LNCaP clone FGC (cell line): ENCODE measurements at places on chromosomes 2 and 18.

- DNase-seq, result no peak
Measured at GRCh38 chr2:18514526-18515461, 45.7 kb downstream of the RDH14 start.

- DNase-seq, result peak; percentile 25
Measured at GRCh38 chr2:23330214-23330613, 54.8 kb upstream of the KLHL29 start.

- no peak for DNase-seq
Measured at GRCh38 chr2:3839476-3839875, 136.1 kb downstream of the DCDC2C start.

- DNase-seq, result no peak
Measured at GRCh38 chr2:112020561-112020960, 34.5 kb upstream of the TMEM87B start.

DNA sequence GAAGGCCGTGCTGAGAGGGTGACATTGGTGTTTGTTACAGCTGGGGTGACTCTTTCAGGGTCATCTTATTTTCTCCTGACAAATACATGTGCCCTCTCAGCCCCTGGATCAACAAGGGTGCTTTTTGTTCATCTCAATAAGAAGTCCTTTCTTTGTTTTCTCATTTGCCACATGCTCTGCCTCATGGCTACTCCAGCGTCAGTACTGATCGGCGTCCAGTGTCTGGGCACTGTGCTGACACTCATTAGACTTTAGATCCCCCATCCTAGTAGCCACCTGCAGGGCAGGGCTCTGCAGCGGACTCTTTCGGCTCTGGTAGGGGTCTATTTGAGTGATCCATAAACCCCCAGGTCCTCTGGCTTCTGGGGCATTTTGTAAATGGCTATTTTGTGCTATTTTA, 38.4 kb downstream of the NPPC start:
- no peak for DNase-seq

DNA sequence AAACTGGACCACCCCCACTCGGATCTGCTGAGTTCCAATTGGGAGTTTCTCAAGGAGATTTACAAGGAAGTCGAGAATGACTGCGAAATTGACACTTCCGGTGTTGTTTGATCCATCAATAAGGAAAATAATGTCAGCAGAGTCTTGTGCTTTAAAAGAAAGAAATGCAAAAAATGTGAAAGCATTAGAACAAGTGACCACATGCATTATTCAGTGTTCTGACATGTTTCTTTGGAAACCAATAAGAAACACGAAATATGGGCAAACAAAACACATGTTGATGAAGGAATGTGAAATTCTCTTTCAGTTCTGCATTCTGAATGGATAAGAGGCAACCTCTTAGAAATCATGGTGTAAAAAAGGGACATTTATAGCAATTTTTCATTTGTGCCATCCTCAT, 25.9 kb downstream of the COL6A3 start:
- DNase-seq, result no peak

DNA sequence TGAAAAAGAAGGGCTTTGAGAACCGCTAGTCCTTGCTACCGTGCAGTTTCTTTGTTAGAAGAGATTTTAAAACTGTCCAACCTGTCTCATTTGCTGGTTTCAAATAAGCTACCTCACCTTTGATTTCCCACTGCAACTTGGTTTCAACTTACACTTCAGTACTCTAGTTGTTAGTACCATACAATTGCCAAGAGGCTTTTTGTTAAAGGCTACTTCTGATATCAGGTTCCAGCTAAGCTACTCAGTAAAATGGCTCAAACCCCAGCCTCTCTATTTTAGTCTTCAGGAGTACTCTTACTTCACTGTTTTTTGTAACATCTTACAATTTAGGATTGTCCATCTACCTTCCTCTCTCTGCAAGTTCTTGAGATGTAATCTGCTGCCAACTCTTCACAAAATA, 91.6 kb downstream of the INO80D start:
- no peak for DNase-seq

DNA sequence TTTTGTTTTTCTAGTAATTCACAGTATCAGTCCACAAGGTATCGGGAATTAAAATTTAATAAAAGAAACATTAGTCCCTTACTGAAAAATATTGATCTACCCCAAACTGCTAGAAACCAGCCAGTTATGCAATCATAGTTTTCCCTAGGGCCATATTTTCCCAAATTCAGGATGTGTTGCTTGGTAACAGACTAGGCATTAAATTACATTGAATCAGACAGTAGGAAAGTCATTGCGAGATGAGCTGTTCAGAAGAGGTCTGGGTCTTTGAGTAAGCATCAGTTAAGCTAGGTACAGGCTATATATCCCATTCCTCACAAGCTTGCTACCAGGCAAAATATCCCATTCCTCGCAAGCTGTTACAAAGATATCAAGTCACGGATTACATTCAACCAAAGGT, 123.0 kb upstream of the CCDC150 start:
- DNase-seq, result no peak

DNA sequence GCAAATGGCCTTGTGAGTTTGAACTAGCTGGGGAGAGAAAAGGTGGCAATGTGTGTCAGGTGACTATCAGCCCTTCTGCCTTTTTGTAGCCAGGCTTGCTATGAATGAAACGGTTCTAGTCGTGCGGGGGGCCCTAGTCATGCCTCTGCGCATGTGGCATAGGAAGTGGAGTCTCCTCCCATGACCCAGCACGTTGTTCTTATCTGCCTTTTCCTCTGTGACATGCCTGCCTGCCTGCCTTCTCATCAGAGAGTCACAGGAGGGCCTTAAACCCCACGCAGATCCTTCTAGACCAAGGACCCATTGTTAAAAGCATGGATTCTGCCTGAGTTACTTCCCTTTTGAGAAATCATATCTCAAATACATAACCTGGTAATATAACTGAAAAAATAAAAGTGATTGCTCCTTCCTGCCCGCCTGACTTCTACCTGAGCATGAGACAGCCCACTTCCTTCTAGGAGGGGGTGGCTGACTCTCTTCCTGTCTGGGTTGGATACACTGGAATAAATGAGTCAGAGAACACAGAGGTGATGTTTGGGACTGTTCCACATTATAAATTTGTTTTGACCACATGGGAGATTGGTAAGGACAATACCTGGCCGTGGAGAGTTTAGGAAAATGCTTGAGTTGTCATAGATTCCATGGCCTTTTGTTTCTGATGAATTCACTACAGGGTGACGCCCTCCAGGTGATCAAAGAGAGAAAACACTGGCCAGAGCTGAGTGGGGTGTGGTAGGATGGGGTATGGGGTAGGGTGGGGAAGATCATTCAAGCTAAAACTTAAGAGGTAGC, 49.8 kb downstream of the FBLN7 start:
- DNase-seq, result no peak

DNA sequence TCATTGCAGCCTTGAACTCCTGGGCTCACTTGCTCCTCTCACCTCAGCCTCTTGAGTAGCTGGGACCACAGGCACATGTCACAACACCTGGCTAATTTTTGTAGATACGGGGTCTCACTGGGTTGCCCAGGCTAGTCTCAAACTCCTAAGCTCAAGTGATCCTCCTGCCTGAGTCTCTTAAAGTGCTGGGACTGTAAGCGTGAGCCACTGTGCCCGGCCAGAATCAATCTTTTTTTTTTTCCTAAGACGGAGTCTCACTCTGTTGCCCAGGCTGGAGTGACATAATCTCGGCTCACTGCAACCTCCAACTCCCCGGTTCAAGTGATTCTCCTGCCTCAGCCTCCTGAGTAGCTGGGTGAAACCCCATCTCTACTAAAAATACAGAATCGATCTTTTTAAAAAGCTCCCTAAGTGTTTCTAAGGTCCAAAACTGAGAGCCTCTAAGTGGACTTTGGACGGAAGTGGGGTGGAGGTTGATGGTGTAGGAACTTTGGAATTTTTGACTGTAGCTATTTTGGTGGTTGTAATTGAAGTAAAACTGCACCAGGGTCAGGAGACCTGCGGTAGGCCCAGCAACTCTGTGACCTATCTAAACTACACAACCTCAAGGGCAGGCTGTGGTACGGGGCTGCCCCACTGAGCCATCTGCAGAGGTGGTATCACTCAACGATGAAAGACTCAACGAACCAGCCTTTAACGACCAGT, 82.9 kb downstream of the POLR1A start:
- DNase-seq, result no peak

GRCh38 chr2:236196366-236196765, 28.2 kb upstream of the GBX2 start:
- no peak for DNase-seq

DNA sequence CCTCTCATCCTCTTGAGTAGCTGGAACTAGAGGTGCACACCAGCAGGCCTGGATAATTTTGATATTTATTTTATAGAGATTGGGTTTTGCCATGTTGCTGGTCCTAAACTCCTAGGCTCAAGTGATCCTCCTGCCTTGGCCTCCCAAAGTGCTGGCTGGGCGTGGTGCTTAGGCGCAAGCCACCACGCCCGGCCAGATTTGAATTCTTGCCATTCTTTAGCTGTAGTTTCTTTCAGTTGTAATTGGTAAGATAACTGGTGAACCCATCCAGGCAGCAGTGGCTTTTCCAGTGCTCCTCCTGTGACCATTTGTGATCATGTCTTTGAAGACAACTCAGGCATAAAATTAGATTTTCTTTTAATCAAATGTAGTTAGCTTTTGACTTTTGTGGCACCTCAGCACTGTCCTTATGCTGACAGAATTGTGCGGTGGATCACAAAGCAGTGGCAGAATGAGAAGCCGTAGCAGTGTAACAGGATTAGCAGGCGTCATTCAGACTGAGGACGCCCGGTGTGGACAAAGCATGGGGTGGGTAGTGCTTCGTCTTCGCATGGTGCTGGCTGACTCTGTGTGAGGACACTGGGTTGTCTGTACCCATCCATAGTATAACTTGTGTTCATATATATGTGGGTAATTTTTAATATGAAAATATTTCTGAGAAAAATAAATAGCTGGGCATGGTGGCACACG, 30.0 kb upstream of the TOGARAM2 start:
- no peak for DNase-seq
